ENCODE measurements at places on chromosomes 1 and 21. TPM values are rescaled to one million over a fixed set of nuclear protein-coding genes. Genes with fewer than 3 reads are reported as not detected.

Gene ARHGEF10L
- 40.7 TPM for total RNA-seq

Gene ANGEL2
- 52.7 TPM for total RNA-seq

Gene TNNI3K
- total RNA-seq: not detected

Gene C1orf94
- not detected for total RNA-seq

Gene TCHHL1
- total RNA-seq: not detected

Gene CHIT1
- 0.18 TPM for total RNA-seq

DNA sequence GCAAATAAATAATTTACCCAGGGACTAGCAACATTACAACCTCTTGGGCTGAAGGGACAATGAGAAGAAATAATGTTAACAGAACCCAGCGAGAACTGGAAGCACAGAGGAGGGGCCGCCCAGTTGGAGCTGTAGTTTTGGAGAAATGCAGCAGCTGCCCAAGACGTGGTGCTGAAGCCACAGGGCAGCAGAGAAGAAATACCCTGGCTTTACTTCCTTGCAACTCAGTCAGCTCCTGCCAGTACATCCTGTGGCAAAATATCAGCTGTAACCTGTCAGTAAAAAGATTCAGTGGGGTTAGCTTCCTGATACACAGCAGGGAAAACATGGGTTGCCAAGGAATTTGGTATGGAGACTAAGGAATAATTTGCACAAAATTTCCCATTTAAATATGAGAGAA, 283.6 kb upstream of the USP25 start:
- no peak for DNase-seq

GRCh38 chr1:47684518-47684917, 246.7 kb downstream of the FOXD2 start:
- DNase-seq: no peak

DNA sequence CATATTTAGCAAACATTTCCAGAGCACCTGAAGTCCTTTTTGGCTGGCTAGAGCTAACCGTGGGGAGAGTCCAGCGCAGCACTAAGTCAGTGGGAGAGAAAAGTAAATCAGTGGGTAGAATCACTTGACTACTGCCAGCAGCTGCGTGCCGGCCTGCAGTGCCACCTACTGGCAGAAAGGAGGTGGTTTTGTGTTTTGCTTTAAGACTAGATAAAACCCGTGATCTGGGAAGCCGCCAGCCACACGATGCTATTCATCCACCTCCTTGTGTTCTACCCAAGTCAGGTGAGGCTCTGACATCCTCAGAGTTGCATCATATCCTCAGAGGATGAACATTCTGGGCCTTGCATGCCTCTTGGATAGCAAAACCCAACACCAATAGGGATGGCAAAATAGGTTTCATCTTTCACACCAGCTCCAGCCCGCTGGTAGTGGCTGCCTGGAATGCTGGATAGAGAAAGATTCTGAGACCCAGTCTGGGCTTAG, 14.1 kb upstream of the HEYL start:
- peak; percentile 79 for DNase-seq

DNA sequence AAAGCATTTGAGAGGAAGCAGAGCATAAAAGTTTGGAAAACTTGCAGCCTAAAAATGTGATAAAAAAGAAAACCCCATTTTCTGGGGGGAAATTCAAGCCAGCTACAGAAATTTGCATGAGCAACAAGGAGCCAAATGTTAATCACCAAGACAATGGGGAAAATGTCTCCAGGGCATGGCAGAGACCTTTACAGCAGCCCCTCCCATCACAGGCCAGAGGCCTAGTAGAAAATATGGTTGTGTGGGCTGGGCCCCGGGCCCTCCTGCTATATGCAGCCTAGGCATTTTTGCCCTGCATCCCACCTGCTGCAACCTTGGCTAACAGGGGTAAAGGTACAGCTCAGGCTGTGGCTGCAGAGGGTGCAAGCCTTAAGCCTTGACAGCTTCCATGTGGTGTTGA, 299.6 kb upstream of the NCAM2 start:
- no peak for DNase-seq

- peak; percentile 52 for DNase-seq
Measured at GRCh38 chr1:205662135-205662738, 18.1 kb downstream of the SLC45A3 start.

- DNase-seq: no peak
Measured at GRCh38 chr1:52544665-52545525, 8.0 kb downstream of the TUT4 start.

- no peak for DNase-seq
Measured at GRCh38 chr1:30328401-30329262, 394.8 kb downstream of the MATN1 start.

DNA sequence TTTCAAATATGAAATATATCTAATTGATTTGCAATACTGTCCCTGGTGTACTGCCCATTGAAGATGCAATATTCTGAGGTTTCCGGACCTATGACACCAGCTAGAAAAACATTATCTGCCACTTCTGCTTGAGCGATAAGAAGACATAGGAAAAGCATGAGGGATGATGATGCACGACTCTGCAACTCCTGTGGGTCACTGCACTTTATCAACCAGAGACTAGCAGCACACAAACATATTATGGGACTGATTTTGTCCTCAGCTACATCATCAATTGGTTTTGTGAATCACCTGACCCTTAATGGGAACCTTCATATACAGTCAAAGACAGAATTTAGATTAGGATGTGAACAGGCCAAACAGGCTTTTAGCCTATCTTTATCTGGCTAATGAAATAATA, 13.8 kb upstream of the KCNA3 start:
- no peak for DNase-seq

DNA sequence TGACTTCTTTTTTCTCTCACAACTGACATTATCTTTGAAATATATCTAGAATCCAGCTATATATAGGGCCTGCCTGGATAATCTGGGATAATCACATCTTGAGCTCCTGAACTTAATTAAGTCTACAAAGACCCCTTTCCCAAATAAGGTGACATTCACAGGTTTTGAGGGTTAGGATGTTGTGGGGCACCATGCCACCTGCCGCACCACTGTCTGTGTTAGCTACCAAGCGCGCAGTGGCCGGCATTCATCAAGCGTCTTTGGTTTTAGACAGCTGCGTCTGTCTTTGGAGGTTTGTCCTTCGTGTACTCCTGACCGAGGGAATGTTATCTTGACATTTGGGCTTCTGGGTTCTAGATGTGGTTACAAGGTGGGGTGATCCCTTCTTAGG, 7.5 kb downstream of the TRAPPC10 start:
- DNase-seq: no peak

Data from stomach (tissue), 19 donors.